ENCODE measurements at places on chromosomes 7 and 10.

- H3K27me3 ChIP-seq: no peaks in the 10 kb centered on the region
- peak; percentile 32 for DNase-seq
- H3K4me3 ChIP-seq: no peak overlapping the region
- H3K27ac ChIP-seq: no peak overlapping the region
- H3K36me3 ChIP-seq: no peaks in the 10 kb centered on the region
- H3K4me1 ChIP-seq: peaks cover 2% of the 10 kb centered on the region
Observed at GRCh38 chr7:69814421-69814962, 216.2 kb downstream of the AUTS2 start.

DNA sequence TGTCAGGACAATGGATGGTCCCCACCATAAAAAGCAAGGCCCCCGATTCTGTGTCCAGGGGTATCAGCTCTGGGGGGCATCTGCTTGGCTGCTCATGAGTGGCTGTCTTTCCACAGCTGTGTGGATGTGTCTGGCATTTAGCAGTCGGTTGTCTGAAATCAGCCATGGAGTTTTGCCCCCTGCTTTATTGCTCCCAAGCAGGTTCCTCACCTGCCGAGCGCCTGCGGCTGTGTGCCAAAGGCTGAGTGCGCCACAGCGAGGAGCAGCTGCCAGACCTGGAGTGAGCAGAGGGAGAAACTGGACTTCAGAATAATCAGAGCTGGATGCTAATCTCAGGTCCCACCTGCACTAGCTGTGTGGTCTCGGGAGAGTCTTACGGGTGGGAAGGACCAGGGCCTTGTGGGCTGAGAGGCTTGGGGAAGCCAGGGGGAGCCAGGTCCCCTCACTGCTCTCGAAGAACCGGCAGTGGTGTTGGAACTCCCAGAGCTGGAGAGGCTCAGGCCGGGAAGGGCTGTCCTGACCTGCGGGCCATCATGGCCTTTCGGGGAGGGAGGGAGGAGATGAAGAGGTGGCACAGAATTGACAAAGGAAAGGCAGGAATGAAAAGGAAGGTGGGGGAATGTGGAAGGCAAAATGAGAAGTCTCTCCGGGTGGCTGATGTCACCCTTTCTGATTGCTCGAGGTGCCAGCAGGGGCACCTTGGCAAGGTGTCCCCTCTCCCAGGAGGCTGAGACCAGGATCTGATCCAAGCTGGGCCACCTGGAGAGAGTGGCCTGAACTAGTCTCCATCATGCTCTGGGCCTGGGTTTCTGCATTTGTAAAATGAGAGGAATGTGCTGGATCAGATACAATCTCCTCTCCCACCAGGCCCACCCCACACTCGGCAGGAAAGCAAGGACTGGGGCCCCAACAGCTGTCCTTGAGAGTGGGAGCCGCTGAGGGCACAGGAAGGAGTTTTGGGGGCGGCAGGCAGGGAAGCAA lies 30.2 kb upstream of the LEP start:
- H3K36me3 ChIP-seq: no peaks in the 10 kb centered on the region
- no peak for DNase-seq

DNA sequence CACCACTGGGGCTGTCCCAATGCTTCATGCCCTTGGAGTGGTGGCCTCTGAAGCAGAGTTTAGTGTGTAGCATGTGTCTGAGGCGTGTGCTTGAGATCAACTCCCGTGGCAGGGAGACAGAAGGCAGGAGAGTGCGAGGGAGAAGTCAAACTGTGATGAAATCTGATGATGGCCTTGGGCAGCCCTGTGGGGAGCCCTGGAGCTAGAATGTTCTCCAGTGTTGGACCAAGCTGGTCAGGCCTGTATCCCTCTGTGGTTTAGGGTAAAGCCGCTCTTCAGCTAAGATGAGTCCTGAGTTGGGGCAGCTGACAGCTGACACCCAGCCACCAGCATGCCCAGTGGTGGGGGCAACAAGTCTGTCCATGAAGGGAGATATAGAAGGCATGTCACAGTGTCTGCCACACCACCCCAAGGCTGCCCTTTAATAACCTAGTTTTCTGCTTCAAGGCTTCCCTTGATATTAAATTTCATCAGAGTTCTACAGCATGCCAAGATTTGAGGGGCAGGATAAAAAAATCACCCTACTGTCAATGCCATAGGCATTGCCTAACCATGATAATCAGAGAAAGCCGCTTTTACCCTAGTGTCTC lies 170.5 kb upstream of the SVIL start:
- H3K4me1 ChIP-seq: no peaks in the 10 kb centered on the region
- no peak overlapping the region for H3K27ac ChIP-seq
- no peak overlapping the region for H3K4me3 ChIP-seq
- no peak for DNase-seq
- no peaks in the 10 kb centered on the region for H3K36me3 ChIP-seq

GRCh38 chr10:77396290-77396689 lies 241.3 kb downstream of the KCNMA1 start:
- H3K4me1 ChIP-seq: peaks cover 5% of the 10 kb centered on the region
- no peaks in the 10 kb centered on the region for H3K27me3 ChIP-seq

DNA sequence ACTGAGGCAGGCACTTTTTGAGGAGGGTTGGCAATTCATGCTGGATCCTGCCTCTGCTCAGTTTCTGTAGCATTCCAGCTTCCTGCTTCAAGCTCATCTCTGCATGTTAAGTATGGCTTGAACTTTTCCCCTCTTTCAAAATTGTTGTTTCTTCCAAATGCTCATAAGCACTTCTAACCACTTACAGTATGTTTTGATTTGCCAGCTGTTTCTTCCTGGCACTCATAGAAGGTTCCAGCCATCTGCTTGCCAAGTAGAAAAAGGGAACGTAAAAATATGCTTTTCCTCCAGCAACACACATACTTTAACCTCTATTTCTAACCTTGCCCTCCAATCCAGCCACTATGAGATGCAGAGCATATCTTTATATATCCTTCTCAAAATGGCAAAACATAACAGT lies 692.6 kb upstream of the COBL start:
- no peak for DNase-seq
- no peaks in the 10 kb centered on the region for H3K36me3 ChIP-seq
- H3K27ac ChIP-seq: no peak overlapping the region

DNA sequence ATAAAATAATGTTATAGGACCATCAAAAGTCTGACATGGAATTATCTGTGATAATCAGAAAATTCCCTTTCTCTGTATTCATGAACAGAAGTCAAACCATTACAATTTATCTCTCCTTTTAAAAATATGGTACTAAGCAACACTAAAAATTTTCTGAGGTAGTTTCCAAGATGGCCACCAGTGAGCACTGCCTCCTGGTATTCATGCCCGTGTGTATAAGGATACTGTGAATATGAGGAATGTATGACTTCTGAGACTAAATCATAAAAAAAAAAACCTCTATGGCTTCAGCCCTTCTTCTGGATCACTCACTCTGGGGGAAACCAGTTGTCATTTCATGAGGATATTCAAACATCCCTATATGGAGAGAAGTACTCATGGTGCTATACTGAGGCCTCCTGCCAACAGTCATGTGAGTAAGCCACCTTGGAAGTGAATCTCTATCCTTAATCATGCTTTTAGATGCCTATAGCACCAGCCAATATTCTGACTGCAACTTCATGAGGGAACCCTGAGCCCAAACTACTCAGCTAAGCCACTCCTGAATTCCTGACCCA lies 41.1 kb downstream of the SIRT1 start:
- no peak for DNase-seq
- no peak overlapping the region for H3K4me3 ChIP-seq
- H3K36me3 ChIP-seq: peaks cover 9% of the 10 kb centered on the region
